ENCODE measurements at places on chromosomes 6 and 20. TPM values are rescaled to one million over a fixed set of nuclear protein-coding genes. Genes with fewer than 3 reads are reported as not detected.

GRCh38 chr6:39490108-39490507, 167.6 kb upstream of the KCNK16 start:
- no peak for DNase-seq
- no peak overlapping the region for H3K27ac ChIP-seq
- H3K27me3 ChIP-seq = no peaks in the 10 kb centered on the region
- H3K36me3 ChIP-seq = no peaks in the 10 kb centered on the region
- H3K4me3 ChIP-seq = no peak overlapping the region

Gene CCM2L
- 0.69 TPM for total RNA-seq

GRCh38 chr6:128244751-128245405, 275.5 kb downstream of the PTPRK start:
- peaks cover 34% of the 10 kb centered on the region for H3K4me1 ChIP-seq
- no peak for DNase-seq
- H3K36me3 ChIP-seq = no peaks in the 10 kb centered on the region

- no peak overlapping the region for H3K4me3 ChIP-seq
- H3K4me1 ChIP-seq = peaks cover 2% of the 10 kb centered on the region
- H3K36me3 ChIP-seq = no peaks in the 10 kb centered on the region
- H3K27ac ChIP-seq = no peak overlapping the region
These were observed 63.0 kb downstream of the HIVEP1 start for GRCh38 chr6:12075067-12075563.

DNA sequence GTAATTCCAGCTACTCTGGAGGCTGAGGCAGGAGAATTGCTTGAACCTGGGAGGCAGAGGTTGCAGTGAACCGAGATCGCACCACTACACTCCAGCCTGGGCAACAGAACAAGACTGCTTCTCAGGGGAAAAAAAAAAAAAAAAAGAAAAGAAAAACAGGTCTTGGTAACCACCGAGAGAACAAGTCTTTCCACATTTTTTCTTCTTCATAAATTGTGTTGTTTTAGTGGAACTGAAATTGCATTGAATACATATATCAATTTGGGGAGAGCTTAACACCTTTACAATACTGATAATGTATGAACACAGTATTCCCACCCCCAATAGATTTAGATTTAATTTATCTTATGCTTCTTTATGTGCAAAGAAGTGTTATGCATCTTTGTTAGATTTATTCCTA, 70.0 kb upstream of the PLEKHG1 start:
- H3K27ac ChIP-seq = no peak overlapping the region
- no peaks in the 10 kb centered on the region for H3K4me1 ChIP-seq
- H3K27me3 ChIP-seq = no peaks in the 10 kb centered on the region
- H3K36me3 ChIP-seq = no peaks in the 10 kb centered on the region
- DNase-seq = no peak

Gene FAM110A
- total RNA-seq = 22.3 TPM

GRCh38 chr6:89734526-89734925, 85.1 kb downstream of the MDN1 start:
- no peak overlapping the region for H3K4me3 ChIP-seq
- H3K4me1 ChIP-seq = no peaks in the 10 kb centered on the region
- H3K27ac ChIP-seq = no peak overlapping the region
- peaks cover 22% of the 10 kb centered on the region for H3K36me3 ChIP-seq

Gene ENPP3
- total RNA-seq = 0.39 TPM

DNA sequence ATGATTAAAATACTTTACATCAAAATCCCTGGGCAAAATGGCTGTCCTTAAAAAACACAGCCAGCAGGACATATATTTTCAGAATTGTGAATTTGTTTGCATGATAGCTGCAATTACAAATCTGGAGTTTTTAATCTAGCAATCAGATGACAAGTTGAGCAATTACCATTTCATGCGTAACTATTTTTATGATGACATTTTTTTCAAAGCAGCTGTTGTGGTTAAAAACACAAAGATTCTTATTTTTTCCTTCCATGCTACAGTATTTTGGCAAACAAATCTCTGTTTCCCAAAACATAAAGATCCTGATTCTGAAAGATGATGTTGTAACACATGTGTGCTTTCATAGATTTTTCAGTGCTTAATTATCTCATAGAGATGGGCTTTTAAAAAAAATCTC, 90.2 kb downstream of the PHACTR1 start:
- H3K36me3 ChIP-seq = no peaks in the 10 kb centered on the region
- no peak overlapping the region for H3K4me3 ChIP-seq
- H3K4me1 ChIP-seq = no peaks in the 10 kb centered on the region
- no peak overlapping the region for H3K27ac ChIP-seq
- no peak for DNase-seq

Gene VNN1
- total RNA-seq = not detected

Gene PRSS35
- total RNA-seq = 60.2 TPM

GRCh38 chr20:50472693-50473664, 37.2 kb upstream of the PTPN1 start:
- H3K36me3 ChIP-seq = no peaks in the 10 kb centered on the region
- H3K4me3 ChIP-seq = no peak overlapping the region
- H3K27ac ChIP-seq = no peak overlapping the region

DNA sequence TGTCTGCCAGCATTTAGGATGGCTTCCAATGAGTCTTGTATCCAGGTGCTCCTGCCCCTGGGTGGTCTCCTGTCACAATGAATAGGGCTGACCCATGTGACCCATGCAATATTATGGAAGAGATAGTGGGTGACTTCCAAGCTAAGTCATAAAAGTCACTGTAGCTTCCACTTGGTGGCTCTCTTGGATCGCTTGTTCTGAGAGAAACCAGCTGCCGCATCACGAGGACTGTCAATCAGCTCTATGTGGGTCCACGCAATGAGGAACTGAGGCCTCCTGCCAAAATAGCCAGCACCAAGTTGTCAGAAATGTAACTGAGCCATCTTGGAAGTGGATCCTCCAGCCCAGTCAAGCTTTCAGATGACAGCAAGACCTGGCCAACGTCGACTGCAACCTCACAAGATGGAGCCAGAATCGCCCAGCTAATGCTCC, 14.9 kb upstream of the MATN4 start:
- H3K27ac ChIP-seq = no peak overlapping the region
- H3K4me1 ChIP-seq = peaks cover 4% of the 10 kb centered on the region
- no peak overlapping the region for H3K4me3 ChIP-seq
- peak; percentile 73 for DNase-seq
- no peaks in the 10 kb centered on the region for H3K27me3 ChIP-seq
- H3K36me3 ChIP-seq = no peaks in the 10 kb centered on the region

- no peak overlapping the region for H3K27ac ChIP-seq
- H3K4me3 ChIP-seq = no peak overlapping the region
These were observed 127.5 kb downstream of the SOBP start for GRCh38 chr6:107617341-107617932.

DNA sequence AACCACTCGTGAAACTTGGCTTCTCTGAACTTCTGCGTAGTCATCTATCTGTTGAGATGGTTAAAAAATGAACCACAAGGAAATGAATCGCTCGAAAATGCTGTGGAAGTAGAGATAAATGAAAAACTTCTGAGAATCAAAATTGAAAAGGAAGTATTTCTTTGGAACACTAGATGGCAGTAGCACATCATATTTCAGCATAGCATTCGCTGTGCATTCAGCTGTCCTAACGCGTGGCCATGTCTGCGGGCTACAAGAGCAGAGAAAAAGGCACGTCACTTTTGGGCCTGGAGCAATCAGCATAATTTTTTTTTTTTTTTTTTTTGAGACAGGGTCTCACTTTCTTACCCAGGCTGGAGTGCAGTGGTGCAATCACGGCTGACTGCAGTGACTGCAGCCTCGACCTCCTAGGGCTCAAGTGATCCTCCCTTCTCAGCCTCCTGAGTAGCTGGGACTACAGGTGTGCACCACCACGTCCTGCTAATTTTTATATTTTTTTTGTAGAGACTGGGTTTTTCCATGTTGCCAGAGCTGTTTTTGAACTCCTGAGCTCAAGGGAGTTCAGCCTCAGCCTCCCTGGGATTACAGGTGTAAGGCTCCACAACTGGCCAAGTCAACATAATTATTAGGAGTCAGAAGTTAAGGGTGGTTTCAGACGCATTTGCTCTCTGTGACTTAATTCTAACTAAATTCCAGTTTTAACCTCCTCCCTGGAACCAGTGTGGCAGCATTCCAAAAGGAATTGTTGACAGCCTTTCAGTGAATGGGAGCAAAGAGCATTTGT, 8.8 kb upstream of the PERP start:
- DNase-seq = peak; percentile 84
- H3K4me3 ChIP-seq = no peak overlapping the region
- H3K27ac ChIP-seq = peak overlapping the region; percentile 31
- peaks cover 13% of the 10 kb centered on the region for H3K4me1 ChIP-seq

DNA sequence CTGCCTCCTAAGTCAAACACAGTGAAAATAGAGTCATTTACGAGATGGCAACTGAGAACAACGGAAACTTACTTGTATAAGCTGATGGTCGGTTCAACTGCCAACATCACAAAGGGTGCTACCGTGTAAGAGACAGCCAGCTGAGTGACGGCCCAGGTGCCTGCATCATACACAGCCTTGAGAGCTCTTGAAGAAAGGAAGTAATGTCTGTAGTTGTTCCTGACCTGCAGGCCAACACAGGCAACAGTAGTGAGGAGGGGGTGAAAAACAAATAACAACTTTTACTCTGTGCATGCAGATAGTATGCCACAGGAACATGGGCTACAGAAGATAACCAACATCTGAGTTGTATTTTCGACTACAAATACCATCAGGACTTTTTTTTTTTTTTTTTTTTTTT, 102.7 kb downstream of the MBOAT1 start:
- peak overlapping the region; percentile 80 for H3K27ac ChIP-seq
- H3K4me1 ChIP-seq = peaks cover 14% of the 10 kb centered on the region
- no peak overlapping the region for H3K4me3 ChIP-seq
- H3K36me3 ChIP-seq = no peaks in the 10 kb centered on the region

DNA sequence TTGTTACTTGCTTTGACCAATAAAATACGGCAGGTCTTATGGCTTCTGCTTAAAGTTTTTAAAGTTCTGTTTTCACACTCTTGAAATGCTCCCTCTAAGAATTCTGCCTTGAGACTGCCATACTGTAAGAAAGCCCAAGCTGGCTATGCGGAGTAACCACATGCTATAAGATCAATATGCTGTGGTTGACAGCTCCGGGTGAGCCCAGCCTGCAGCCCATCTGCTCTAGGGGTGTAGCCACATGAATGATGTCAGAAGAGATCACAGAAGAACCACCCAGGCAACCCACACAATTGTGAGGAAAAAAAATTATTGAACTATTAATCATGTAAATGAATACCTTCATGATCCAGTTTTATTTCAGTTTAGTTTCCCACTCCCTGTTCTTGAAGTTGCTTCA, 26.1 kb upstream of the SH3BGRL2 start:
- DNase-seq = no peak
- H3K4me1 ChIP-seq = peaks cover 14% of the 10 kb centered on the region
- no peak overlapping the region for H3K27ac ChIP-seq
- no peaks in the 10 kb centered on the region for H3K27me3 ChIP-seq
- H3K4me3 ChIP-seq = no peak overlapping the region

Gene MEI4
- 0.36 TPM for total RNA-seq

DNA sequence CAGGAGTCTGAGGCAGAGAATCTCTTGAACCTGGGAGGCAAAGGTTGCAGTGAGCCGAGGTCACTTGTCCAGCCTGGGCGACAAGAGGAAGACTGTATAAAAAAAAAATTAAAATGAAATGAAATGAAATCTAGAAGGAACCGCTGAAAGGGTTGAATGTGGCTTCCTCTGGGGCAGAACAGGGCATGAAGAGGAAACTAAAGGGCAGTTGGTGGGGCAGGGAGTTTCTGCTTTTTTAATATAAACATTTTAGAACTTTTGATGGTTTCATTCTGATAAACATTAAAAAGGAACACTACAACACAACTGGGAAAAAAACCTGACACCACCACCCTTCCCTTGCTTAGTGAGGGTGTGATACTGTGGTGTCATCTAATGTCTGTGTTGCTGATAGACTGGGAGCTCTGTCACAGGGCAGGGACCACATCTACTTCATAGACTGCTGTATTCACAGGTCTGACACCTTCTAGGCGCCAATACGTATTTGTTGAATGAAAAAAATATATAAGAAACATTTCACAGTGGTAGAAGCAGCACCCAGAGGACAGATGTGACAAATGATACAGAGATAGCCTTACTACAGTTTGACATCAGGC, 128.9 kb downstream of the ADAT2 start:
- H3K27me3 ChIP-seq = no peaks in the 10 kb centered on the region
- H3K4me3 ChIP-seq = no peak overlapping the region
- peaks cover 3% of the 10 kb centered on the region for H3K4me1 ChIP-seq
- no peaks in the 10 kb centered on the region for H3K36me3 ChIP-seq
- no peak overlapping the region for H3K27ac ChIP-seq

Gene FHL5
- total RNA-seq = not detected

DNA sequence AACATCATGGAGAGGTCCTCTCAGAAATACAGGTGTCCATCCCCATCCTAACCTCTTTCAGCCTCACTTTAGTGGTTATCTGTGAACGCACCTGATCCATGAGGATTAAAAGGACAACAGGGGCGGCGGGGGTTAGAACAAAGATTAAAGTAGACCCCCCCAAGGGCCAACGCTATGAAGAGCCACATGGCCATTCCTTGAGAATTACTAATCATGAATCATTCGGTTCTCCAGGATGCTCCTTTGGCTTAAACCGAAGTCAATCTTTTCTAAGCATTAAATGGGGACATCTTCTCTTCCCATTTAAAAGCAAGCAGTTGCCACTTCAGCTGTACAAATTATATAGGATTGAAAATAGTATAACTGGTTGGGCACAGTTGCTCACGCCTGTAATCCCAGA, 212.4 kb downstream of the GMPR start:
- no peak overlapping the region for H3K4me3 ChIP-seq
- DNase-seq = no peak
- H3K4me1 ChIP-seq = peaks cover 6% of the 10 kb centered on the region
- no peaks in the 10 kb centered on the region for H3K36me3 ChIP-seq
- no peak overlapping the region for H3K27ac ChIP-seq

DNA sequence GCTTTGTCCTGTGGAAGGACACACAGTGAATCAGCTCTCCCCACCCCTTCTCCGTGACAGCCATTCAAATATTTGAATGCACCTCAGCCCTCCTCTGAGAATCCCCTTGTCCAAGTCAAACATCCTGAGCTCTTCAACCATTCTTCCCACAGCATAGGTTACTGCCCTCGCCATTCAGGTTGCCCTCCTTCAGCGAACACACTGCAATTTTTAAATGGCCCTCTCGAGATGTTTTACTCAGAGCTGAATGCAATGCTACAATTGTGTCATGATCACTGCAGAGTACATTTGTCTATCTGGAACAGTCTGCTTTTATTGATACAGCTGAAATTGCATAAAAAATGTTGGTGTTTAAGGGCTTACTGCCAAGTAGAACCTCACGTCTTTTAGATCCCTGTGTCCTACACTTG, 48.9 kb downstream of the SLC2A12 start:
- no peaks in the 10 kb centered on the region for H3K36me3 ChIP-seq
- no peak overlapping the region for H3K4me3 ChIP-seq
- DNase-seq = peak; percentile 21
- no peaks in the 10 kb centered on the region for H3K4me1 ChIP-seq
- no peak overlapping the region for H3K27ac ChIP-seq

Gene EEF1A2
- 1,067 TPM for total RNA-seq

DNA sequence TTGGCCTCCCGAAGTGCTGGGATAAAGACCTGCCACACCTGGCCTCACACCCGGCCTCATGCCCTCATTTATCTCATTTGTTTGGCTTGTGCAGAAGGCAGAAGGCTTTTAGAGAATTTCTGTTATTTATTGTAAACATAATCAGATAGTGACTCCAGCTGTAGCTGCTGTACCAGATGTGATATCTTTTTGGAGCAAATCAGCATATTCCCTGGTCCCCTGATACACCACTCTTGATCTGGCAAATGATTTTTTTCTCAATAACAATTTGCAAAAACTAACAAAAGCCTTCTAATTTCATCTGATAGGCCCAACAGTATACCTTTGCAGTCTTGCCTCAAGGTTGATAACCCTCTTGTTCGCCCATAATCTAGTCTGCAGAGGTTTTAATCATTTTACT, 26.5 kb upstream of the TULP1 start:
- H3K36me3 ChIP-seq = no peaks in the 10 kb centered on the region
- H3K4me3 ChIP-seq = no peak overlapping the region
- DNase-seq = no peak
- H3K27ac ChIP-seq = no peak overlapping the region
- H3K4me1 ChIP-seq = no peaks in the 10 kb centered on the region

All from cardiac muscle cell (in vitro differentiated cells and primary cell).